ENCODE measurements at places on chromosomes 4 and X.

DNA sequence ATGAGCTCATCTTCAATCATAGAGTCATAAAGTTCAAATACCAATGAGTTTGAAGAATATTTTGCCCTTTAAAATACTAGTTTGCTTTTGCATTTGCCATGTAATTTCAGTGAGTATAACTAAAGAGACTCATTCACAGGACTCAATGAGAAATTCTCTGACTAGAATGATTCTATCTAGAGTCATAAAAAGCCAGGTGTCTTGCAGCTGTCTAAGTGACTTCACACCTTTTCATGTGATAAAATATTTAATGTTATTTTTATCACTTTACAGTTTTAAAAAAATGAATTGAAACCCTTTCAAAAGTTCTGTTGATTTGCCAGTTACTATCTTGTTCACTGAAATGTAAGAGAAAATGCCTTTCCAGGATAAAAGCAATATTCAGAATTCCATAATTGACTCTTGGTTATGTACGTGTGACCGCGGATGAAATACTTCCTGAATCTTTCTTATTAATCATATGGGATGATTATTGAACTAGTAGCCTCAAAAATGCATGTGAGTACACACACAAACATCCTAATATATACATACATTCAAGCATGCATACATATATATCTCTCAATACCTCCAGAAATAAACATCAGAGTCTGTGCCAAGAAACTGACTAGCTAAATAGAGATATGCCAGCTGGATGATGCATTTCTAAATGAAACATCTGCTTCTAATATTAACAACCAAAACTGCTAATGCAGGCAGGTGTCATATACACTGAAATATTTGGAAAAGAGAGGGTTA is 87.0 kb downstream of the GABRB1 start:
- DNase-seq, result no peak

- DNase-seq, result no peak
These were observed 536 bp upstream of the CTSO start for GRCh38 chr4:155954118-155954685.

- DNase-seq, result no peak
These were observed 53.1 kb upstream of the HPGD start for GRCh38 chr4:174575436-174575835.

DNA sequence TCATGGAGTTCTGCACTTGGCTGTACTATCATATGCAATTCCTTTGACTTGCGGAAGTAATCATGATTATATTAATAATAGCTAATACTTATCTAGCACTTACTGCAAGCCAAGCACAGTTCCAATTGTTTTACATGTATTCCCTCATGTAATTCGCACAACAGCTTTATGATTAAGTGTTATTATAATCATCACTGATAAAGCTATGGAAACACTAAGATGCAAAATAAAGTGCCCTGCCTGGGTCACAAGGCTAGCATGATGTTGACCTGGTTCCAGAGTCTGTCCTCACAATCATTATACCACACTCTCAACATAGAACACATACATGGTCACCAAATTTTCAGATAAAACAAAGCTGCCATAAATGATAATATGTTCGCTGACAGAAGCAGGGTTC is 234.6 kb downstream of the FMR1NB start:
- DNase-seq, result no peak

DNA sequence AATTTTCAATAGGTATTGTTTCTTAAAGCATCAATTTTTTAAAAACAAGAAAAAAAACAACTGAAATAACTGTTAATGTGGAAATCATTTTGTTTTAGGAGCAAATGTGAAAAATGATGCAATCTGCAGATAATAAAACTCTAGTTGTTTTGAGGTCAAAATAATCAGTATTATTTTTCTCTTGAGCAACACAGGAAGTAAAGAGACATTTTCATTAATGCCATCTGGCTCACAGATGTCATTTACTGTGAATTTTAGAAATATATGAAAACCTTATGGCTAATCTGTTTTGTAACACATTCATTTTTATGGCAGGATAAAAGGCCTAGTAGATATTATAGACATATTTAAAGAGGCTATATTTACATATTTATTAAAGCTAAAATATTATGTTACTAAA is 141.6 kb downstream of the PCDH18 start:
- no peak for DNase-seq

DNA sequence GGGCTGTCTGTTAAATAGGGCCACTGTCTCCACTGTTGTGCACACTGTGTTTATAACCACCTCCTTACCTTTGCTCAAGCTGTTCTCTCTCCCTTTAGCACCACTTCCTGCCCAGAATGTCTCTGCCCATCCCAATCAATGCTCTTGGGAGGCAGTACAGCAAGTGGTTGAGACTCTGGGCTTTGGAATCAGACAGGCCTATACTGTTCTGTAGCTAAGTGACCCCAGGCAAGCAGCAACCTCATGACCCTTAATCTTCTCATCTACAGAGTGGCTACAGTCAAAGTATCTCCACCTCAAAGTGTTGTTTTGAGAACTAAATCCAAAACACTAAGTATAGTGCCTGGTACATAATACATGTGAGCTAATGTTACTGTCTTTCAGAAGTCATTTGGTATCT is 3.8 kb upstream of the TXK start:
- no peak for DNase-seq

GRCh38 chrX:94053575-94053974 is 379.6 kb downstream of the FAM133A start:
- DNase-seq, result no peak

GRCh38 chrX:11412715-11413623 is 119.8 kb downstream of the AMELX start:
- DNase-seq, result no peak

GRCh38 chr4:15042529-15043167 is 40.4 kb downstream of the CPEB2 start:
- no peak for DNase-seq

- DNase-seq, result no peak
These were observed 68.3 kb downstream of the REELD1 start for GRCh38 chr4:146282657-146283056.

GRCh38 chr4:3296651-3297050 is 3.8 kb downstream of the RGS12 start:
- no peak for DNase-seq

DNA sequence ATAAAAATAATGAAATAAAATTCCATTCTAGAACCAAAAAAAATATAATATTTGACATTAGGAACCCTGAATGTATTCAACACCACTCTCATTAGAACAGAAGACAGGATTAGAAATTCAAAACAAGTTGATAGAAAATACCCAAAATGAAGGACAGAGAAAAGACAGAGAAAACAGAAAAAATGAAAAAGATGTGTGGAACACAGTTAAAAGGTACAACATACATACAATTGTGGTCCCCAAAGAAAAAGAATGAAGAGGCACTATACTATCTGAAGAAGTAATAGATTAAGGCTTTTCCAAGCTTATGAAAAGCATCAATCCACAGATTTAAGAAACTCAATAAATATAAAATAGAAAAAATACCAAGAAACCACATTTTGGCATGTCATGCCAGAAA is 16.4 kb downstream of the ANKRD50 start:
- DNase-seq, result no peak

- no peak for DNase-seq
These were observed 525.5 kb upstream of the BOD1L1 start for GRCh38 chr4:14152834-14153519.

DNA sequence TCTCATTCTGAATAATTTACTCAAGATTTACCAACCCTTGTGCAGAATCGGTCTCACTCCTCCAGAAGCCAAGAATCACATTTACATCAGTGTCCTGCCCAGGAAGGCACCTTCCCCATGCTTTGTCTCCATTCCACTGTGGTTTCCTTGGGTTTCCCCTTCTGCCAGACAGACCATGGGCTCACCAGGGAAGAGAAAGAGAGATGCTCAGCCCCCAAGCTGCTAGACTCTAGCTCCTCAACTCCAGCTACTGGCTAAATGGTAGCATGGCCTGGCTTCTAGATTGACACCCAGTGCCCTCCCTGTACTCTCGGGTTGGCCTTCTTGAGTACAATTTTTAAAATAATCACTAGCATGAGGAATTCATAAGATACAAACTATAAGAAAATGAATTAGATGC is 12.9 kb downstream of the TLR10 start:
- DNase-seq, result no peak

- DNase-seq, result no peak
These were observed 26.7 kb upstream of the BMP2K start for GRCh38 chr4:78749258-78749971.

DNA sequence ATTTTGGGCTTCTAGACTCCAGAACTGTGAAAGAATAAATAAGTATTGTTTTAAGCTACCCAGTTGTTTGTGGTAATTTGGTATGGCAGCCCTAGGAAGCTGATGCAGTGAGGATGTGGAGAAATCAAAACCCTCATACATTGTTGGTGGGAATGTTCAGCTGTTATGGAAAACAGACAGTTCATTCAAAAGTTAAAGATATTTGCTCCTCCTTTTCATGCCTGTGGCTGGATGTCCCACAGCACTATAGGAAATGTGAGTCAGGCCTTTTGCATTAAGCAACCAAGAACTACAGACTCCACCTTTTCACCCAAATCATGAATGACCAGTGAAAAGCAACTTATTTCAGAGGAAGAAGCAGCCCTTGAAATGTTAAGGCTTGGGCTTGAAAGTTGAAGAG is 6.7 kb downstream of the BBS12 start:
- no peak for DNase-seq

DNA sequence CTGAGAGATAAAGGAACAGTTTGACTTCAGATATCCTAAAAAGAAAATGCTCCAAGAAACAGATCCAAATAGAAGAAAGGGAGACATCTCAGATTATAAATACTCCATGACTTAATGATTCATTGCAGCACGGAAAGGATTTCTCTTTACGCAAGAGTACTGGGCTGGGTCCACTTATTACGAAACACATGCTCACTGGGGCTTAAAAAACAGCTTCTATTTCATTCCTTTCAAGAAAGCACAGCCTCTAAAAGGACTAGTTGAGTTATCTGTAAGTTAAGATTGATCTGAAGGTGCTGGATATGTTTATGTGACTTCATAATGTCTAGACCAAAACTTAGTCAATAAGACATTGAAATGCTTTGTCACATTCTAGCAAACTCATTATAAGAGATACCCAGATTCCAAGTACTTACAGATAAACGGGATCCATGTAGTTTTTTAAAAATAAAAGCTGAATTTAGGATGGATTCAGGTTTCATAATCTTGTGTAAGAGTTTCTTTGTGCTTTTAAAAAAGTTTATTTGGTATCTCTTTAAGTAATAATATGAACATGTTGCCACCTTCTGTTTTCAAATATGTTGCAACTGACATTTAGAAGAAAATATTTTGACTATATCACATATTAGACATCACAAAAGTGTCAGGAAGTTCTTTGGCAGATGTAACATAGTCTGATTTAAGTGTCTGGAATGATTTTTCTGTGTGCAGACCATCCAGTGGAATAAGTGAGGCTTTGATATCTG is 109.5 kb upstream of the MYOZ2 start:
- DNase-seq, result no peak

- no peak for DNase-seq
These were observed 312.5 kb upstream of the HS3ST1 start for GRCh38 chr4:11741190-11741652.

DNA sequence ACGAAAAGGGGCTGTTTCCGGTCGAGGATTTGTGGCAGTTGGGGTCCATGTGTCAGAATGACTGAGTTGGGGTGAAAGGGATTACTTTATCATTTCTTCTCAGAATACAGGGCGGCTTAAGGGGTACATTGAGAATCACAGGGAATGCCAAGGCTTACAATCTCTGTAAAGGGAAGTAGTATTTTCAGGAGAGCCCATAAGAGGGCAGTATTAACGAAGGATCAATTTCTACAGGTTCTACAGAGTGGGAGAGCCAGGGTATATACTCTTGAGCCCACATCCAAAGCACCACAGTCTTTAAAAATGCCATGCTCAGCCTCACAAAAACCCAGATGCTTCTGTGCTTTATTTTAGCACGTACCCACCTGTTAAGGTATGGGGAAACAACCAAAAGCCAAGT is 67.7 kb upstream of the ZXDA start:
- DNase-seq, result no peak

DNA sequence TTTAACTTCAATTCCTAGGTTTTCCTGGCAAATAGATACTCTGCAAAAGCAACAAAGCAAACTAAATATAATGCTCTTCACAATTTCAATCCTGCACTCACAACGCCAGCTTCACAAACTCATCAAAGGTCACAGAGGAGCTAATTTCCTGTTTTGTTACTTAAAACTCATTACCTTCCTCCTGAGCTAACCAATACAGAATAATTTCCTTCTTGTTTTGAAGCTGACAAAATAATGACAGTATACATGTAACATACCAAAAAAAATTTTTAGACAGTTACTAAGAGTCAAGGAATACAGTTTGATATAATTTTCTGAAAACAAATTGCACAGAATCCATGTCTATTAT is 17.9 kb downstream of the CNOT6L start:
- no peak for DNase-seq

DNA sequence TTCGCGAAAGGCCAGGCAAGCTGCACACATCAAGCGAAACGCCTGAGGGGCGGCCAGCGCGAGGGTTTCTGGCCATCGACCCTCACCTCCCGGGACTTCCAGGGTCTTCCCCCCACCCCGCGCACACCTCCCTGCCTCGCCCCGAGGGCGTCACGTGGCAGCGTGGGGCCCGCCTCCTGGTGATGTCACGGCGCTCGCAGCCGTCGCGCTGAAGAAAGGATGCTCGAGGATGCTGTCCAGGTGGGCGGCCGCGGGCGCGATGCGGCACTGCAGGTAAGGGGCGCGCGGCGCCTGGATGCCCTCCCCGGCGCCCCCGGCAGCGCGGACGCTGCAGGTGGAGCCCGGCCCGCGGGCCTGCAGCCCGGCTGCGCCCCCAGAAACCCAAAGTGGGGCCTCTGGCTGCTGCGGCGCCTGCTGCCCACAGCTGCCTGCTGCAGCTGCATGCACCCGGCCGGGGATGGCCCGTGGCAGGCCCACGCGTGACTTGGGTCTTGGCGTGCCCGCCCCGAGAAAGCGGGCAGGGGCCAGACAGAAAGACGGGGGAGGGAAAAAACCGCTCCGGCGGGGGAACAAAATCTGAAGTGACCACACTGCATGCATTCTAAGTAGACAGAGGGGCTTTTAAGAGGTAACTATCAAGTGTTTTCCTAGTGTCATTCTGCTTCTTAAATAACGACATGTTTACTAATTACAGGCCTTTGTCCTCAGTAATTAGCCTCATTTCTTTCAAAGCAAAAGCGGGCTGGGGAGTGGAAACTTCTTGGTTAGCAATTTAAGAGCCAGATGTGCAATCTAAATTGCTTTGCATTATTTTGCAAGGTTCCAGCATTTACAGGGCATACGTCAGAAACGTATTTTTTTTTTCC is 1.7 kb downstream of the CLCN4 start:
- DNase-seq, result no peak

DNA sequence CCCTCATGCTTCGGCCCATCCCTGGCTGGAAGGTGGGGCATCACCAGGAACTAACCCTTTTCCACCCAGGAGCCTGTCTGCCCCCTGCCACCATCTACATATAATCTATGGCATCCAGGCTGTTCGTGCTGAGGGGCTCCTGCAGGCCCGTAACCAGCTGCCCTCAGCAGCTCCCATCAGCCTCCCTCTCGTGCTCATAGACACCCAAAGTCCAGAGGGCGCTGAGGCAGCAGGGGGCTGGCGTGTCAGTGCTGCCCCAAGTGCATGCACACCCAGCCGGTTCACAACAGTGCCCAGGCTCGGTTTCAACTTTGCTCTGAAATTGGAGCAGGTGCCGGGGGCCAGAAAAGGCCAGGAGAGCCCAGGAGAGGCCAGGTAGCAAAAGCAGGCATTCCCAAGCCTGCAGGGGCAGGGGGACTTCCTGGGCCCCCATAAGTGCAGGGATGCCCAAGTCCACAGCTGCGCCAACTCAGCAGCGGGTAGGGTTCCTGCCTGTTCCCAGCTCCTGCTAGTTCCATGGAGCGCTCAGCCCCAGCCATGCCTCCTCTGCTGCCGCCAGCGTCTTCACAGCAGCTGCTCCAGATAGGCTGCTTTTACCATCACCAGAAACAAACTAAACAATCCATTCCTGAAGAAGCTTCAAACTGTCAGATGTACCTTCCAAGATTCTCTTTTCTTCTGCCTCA is 558.2 kb upstream of the GNPDA2 start:
- DNase-seq, result no peak

All from stimulated activated CD8-positive, alpha-beta memory T cell treated with anti-CD3 and anti-CD28 coated beads, Interleukin-15, amount 100 ng/mL, for 48 hours (primary cell).